ENCODE measurements at places on chromosomes 7 and 10.

DNA sequence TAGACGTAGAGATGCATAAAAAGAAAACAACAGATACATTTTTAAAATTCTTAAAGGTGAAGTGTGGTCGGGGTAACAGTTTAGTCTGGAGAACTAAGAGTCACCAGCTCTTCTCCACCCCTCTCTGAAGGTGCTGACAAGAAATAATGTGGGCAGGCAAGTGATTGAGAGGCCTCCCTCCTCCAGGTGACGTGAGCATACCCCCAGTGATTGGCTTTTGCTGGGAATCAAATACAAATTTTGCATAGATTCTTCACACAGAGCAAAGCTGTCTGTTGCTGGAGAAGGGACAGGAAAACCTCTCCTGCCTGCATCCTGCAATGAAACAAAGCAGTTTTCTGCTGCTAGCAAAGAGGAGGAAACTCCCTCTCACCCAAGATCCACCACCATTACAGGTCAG is 115.0 kb downstream of the DGKB start:
- no peak for DNase-seq

- DNase-seq: no peak
Observed at GRCh38 chr7:36717586-36717985, 6.7 kb downstream of the AOAH start.

GRCh38 chr7:76051840-76052239 is 3.9 kb downstream of the MDH2 start:
- DNase-seq: no peak

DNA sequence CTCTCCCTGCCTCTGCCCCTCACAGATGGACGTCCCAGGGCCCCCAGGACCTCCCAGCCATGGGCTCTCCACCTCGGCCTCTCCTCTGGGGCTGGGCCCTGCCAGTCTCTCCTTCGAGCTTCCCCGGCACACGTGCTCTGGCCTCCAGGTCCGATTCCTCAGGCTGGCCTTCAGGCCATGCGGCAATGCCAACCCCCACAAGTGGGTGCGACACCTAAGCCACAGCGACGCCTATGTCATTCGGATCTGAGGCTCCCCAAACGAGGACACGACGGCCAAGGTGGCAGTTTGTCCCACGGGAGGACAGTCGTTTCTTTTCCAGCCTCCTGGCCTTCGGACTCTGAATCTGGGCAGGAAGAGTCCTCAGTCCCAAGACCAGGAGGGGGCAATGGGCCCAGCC is 5.2 kb downstream of the AP4M1 start:
- no peak for DNase-seq
